ENCODE measurements at places on chromosomes 4 and X.

- no peak for DNase-seq
Observed at GRCh38 chr4:63269156-63269555, 1140.1 kb downstream of the TECRL start.

DNA sequence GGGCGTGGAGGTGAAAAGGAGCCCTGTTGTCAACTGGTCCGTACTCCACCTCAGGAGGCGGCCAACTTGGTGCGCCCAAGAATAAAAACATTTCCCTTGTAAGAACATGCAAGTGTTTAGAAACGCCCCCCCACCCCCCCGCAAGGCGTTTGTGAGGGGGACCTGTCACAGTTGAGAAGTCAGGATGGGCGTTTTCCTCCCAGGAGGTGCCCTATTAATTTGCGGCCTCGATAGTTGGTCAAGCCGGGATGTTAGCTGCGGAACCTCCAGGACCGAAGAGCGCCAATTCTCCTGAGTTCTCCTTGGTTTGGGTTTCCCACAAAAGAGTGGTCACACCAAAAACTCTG is 651 bp upstream of the SAP30 start:
- DNase-seq, result peak; percentile 22

- DNase-seq, result no peak
Observed at GRCh38 chr4:41241919-41242318, 14.8 kb upstream of the UCHL1 start.

- no peak for DNase-seq
Observed at GRCh38 chr4:24881508-24882196, 31.2 kb downstream of the CCDC149 start.

- no peak for DNase-seq
Observed at GRCh38 chr4:154608361-154609252, 3.8 kb downstream of the FGG start.

DNA sequence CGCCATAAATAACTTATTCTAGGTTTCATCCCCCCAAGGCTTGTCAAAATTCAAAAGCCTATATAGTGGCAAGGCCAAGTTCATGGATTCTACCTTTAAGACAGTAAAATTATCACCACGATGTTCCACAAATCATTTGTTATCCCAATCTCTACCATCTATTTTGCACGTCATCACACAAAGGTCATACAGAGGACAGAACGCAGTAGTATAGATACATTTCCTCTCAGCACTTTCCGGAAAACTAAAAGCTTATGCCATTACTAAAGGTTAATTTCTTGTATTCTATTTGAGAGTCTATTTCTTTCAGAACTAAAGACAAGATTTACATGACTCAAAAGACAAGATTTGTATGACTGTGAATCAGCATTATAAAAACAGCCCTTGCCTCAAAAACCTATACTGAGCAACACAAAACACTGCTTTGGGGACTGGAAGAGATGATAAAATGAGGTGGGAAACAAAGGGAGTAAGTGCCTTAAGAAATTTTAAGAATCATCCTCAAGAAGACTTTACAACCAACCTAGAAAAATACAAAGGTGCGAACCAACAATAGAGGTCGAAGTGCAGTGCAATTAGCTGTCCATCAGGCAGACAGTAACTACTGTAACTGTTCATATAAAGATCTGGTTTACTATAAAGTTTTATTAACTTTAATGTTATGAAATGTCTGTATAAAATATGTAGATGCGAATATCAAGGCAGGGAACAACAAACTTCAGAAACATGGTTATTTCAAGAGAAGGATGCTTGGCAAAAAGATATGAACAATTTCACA is 7.6 kb downstream of the UBE2D3 start:
- no peak for DNase-seq

GRCh38 chr4:187124331-187124730 is 400.7 kb upstream of the FAT1 start:
- DNase-seq, result no peak

- no peak for DNase-seq
Observed at GRCh38 chr4:10582059-10582686, 102.4 kb downstream of the CLNK start.

DNA sequence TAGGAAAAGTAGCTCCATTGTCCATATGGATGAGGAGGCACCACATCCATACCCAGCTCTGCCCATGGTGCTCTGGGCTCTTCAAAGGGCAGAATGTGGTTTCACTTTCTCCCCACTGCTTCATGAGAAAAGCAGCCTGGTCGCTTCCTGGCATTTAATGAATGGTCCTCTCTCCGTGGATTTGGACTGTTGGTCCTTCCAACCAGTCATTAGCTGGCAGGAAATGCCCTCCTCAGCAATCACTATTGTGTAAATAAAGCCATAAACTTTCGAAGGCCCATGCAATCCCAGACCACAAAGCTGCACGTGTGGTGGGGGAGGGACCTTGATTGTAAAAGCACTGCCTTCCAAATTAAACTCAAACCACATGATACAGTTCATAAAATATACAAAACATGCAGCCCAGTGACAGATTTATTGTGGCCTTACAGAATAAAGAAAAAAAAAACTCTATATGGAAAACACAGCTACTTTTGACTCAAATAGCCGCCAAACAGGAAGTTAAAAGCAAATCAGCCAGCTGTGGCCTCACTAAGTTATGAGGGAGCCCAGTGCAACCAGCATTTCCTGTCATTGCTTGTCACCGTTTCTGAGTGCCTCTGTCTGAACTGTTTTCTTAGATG is 8.1 kb downstream of the MBNL3 start:
- peak; percentile 5 for DNase-seq

- no peak for DNase-seq
Observed at GRCh38 chr4:182502064-182502463, 258.9 kb downstream of the TENM3 start.

GRCh38 chr4:68288393-68288740 is 42.9 kb upstream of the TMPRSS11B start:
- no peak for DNase-seq

- DNase-seq, result no peak
Observed at GRCh38 chrX:475926-476723, 89.4 kb upstream of the PPP2R3B start.

DNA sequence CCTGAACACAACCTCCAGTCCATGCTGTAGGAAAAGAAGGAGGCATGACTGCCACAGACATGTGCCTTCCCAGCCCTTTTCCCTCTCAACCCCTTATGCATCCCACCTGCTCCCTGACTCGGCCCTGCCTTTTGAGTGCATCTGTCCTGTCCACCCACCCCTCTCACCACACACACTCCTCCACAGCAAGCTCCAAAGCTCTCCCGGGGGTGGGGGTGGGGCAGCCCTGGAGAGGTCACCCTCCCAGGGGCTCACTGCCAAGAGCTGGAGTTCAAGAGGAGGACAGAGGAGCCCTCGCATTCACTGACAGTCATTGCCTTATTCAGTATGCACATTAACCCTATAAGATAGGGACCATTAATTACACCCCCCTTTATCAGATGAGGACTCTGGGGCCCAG is 46.6 kb upstream of the MAMLD1 start:
- no peak for DNase-seq

DNA sequence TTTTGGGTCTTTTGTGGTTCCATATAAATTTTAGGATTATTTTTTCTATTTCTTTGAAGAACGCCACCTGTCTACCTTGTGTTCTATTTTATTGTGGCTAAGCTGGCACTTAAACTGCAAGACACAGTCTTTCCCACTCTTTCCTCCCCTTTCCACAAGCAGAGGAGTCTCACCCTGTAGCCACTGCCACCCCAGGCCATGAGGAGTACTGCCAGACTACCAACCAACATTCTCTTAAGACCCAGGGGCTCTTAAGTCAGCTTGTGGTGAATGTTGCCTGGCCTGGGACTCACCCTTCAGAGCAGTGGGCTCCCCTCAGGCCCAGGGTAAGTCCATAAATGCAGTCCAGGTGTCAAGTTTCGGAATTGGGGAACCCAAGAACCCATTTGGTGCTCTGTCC is 58.0 kb upstream of the FMR1 start:
- no peak for DNase-seq

DNA sequence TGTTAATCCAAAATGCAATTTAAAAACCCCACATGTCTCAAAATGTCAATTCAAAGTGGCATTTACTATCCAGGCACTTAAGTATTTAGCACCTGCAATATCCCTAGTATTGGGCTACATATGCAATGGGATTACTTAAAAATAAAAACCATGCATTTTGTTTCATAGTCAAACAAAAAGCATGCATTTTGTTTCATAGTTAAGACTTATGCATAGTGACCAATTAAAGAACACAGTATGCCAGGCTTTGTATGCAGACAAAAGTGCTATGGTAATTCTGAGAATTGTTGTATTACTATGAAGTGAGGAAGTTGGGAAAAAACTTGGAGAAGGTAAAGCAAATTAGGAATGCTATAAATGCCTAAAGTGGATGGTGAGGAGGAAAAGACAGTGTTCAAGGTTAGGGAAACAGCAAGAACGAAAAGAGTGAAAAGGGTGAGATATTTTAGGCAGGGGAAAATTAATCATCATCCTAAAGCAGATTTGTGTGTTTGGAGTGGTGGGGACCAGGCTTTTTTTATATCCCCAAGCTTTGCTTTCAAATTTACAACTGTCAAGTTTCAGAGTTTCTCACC is 10.6 kb upstream of the BMP2K start:
- no peak for DNase-seq

GRCh38 chrX:13622401-13622964 is 30.5 kb upstream of the TCEANC start:
- DNase-seq, result no peak

- DNase-seq, result no peak
Observed at GRCh38 chr4:74335341-74336021, 27.2 kb downstream of the EPGN start.

GRCh38 chr4:3830774-3831528 is 64.8 kb downstream of the ADRA2C start:
- no peak for DNase-seq

GRCh38 chr4:113832803-113833202 is 71.3 kb upstream of the CAMK2D start:
- DNase-seq, result no peak

- DNase-seq, result no peak
Observed at GRCh38 chr4:70405765-70406164, 8.0 kb downstream of the OPRPN start.

- DNase-seq, result no peak
Observed at GRCh38 chrX:119529345-119530276, 35.6 kb downstream of the STEEP1 start.

DNA sequence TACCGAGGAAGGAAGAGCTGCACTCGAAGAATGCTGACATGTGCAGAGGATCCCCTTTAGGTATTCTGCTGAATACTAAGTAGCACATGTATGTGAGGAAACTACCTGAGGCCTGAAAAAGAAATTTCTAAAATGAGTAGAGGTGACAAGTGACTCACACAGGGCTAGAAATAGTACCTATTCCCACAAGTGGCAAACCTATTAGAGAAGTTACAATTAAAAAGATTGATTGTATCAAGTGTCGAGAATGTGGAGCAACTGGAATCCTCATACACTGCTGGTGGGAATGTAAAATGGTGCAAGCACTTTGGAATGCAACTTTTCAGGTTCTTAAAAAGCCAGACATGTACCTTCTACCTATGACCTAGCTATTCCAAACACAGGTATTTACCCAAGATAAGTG is 47.4 kb downstream of the CCSER1 start:
- DNase-seq, result no peak

DNA sequence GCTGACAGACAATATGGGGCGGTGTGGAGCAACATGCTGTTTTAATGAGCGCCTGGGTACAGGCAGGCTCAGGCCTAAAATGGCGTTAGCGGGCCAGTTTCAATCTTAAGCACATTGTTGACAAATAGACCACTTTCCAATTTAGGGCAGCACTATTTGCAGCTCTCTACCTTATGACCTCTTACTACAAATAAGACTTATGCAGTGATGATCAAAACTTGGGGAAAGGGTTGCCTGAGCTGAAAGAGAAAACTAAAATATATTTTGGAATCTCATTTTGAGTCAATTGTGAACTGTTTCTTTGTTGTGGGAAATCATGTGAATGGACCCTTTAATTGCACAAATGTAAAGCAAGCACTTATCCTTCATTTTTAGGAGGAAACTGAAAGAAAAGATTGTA is 25.5 kb upstream of the GPAT3 start:
- no peak for DNase-seq

- DNase-seq, result no peak
Observed at GRCh38 chr4:101366331-101366730, 19.0 kb upstream of the PPP3CA start.

DNA sequence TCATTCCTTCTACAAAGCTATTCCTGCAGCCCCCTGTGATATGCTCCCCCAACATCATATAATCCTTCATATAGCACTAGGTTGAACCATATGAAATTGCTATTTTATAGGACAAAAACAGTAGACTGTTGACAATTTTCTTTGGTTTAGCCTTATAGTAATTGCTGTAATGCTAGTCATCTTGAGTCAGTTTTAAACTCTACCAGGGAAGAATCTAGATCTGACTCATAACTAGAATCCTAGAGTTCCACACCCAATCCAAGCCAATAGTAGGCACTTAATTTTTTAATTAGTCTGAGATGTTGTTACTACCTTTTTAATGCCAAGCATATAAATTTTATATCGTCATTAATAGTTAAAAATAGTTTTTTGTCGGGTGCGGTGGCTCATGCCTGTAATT is 136.8 kb downstream of the CHRNA9 start:
- no peak for DNase-seq

- DNase-seq, result no peak
Observed at GRCh38 chrX:45172890-45173289, 27.8 kb downstream of the DIPK2B start.

- no peak for DNase-seq
Observed at GRCh38 chrX:119240356-119240755, 4.3 kb downstream of the PGRMC1 start.

DNA sequence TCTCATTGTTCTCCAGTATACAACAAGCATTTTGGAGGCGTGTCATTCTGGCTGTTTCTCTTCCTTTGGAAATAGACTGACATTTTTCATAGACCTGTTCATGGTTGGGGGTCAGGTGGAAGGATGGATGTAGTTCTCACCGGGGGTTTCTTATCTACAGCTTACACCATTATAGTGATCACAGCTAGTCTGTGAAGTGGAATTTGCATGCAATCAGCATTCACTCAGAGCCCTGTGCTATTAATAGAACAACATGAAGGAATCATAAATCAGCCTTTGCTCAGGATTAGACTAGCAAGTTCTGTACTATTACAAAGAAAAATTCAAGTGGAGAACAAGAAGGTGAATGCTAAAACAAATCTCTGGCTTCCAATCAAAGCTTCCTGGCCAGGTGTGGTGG is 132.6 kb upstream of the PUDP start:
- DNase-seq, result no peak

DNA sequence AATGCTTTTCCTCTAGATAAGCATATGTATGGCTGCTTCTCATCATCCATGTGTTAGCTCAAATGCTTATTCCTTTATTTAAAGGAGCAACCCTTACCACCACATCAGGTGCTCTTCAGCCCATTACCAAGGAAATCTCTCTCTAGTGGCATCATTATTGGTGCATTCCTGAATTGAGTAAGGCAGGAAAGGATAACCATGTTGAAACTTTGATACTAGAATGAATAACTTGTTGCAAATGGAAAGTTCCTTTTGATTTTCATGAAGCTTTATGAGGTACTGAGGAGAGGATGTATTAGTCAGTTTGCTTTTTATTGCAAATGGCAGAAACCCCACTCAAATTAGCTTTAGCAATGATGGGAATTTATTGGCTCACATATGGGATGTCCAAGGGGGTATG is 212.3 kb upstream of the FGF13 start:
- DNase-seq, result no peak

- no peak for DNase-seq
Observed at GRCh38 chrX:101595739-101596419, 21.9 kb downstream of the ARMCX6 start.
